CD4-positive, alpha-beta T cell treated with Interleukin-15 for 4 hours (primary cell): ENCODE measurements at places on chromosomes 1 and 21.

- DNase-seq, result no peak
These were observed 2.7 kb downstream of the THBS3 start for GRCh38 chr1:155205035-155205434.

GRCh38 chr1:58451560-58452191 is 94.8 kb downstream of the OMA1 start:
- no peak for DNase-seq

DNA sequence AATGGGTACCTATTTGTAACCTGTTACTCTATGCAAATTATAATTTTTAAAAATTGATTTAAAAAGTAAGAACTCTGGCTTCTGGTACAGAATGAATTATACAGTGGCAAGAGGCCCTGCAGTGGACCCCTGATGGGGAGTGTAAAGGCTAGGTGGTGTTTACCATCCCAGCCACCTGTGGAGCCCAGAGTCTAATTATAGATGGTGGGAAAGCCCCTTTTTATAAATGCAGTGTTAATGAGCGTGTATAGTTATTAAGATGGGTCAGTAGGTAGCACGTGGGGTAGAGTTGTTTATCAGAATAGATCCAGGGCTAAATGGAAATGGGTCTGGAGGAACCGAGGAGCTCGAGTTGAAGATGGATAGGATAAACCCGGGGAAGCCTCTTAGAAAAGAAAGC is 13.9 kb upstream of the PRELP start:
- DNase-seq, result no peak

DNA sequence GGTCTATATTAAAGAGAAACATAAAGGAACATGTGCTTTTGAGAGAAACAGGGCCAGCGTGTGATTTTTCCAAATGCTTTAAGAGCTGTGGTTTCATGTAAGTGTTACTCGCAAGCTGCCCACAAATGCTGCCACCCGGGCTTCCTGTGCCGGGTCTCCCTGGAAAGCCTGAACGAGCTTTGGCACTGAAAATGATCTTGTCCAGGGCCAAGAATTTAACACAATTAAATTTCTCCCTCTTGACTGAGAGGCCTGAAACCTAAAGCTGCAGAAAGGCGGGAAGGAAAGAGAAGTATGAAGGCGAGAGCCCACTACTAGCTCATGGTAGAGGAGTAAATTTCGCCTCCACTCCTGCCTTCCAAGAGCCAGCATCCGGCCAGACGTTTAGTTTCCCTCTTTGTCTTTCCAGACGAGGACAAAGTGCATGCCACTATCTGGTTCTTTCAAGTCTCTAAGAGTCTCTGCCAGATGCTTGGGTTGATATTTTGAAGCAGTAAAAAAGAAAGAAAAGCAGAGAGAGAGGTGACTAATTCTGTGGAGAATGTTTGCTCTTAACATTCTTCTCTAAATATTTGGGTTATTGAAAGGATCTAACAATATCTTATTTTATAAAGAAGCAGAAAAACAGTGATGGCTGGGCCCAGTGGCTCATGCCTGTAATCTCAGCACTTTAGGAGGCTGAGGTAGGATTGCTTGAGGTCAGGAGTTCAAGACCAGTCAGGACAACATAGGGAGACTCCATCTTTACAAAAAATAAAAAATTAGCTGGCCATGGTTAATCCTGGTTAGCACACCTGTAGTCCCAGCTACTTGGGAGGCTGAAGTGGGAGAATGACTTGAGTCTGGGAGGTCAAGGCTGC is 100.0 kb upstream of the HNRNPU start:
- DNase-seq, result peak; percentile 6

GRCh38 chr1:90729504-90730242 is 12.6 kb upstream of the BARHL2 start:
- DNase-seq, result no peak

- DNase-seq, result no peak
These were observed 16.8 kb upstream of the PTPRC start for GRCh38 chr1:198622001-198622400.
